ENCODE measurements at places on chromosomes 2 and 18.

GRCh38 chr2:188808947-188809355 lies 165.2 kb upstream of the COL3A1 start:
- no peaks in the 10 kb centered on the region for H3K27me3 ChIP-seq
- no peak overlapping the region for H3K27ac ChIP-seq
- no peaks in the 10 kb centered on the region for H3K4me1 ChIP-seq
- DNase-seq, result no peak

DNA sequence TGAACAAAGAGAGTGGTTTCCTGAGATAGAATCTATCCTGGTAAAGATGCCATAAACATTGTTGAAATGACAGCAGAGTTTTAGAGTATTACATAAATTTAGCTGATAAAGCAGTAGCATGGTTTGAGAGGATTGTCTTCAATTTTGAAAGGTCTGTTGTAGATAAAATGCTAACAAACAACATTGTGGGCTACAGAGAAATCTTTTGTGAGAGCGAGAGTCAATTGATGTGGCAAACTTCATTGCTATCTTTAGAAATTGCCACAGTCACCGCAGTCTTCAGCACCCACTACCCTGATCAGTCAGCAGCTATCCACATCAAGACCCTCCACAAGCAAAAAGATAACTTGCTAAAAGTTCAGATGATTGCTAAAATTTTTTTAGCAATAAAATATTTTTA lies 17.5 kb downstream of the VRK2 start:
- H3K4me1 ChIP-seq, result peaks cover 29% of the 10 kb centered on the region
- H3K36me3 ChIP-seq, result peaks cover 2% of the 10 kb centered on the region
- no peak for DNase-seq
- no peaks in the 10 kb centered on the region for H3K27me3 ChIP-seq
- H3K27ac ChIP-seq, result no peak overlapping the region

GRCh38 chr2:241257419-241258032 lies 57.9 kb downstream of the HDLBP start:
- no peak for DNase-seq
- no peaks in the 10 kb centered on the region for H3K27me3 ChIP-seq
- peaks cover 40% of the 10 kb centered on the region for H3K36me3 ChIP-seq
- no peak overlapping the region for H3K4me3 ChIP-seq
- H3K27ac ChIP-seq, result peak overlapping the region; percentile 58

- H3K36me3 ChIP-seq, result no peaks in the 10 kb centered on the region
- no peak overlapping the region for H3K4me3 ChIP-seq
- no peaks in the 10 kb centered on the region for H3K27me3 ChIP-seq
- DNase-seq, result no peak
Observed at GRCh38 chr2:168541858-168542257, 85.8 kb downstream of the CERS6 start.

DNA sequence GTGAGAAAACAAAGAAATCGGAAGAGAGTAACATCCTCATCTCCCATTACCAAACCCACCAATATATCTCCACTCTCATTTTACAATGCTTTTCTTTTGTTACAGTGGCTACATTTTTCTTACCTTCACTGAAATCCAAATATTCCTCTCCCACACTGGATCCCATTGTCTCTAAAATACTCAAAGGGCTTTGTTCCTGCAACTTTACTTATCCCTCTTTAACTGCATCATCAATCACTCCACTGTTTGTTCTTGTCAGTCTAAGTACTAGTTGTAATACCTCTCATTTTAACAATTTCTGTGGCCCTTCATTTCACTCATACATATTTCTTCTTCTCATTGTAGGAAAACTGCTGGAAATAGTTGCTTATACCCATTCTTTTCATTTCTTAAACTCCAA lies 464.2 kb upstream of the PIK3C3 start:
- no peak for DNase-seq
- H3K4me1 ChIP-seq, result no peaks in the 10 kb centered on the region
- no peak overlapping the region for H3K27ac ChIP-seq

DNA sequence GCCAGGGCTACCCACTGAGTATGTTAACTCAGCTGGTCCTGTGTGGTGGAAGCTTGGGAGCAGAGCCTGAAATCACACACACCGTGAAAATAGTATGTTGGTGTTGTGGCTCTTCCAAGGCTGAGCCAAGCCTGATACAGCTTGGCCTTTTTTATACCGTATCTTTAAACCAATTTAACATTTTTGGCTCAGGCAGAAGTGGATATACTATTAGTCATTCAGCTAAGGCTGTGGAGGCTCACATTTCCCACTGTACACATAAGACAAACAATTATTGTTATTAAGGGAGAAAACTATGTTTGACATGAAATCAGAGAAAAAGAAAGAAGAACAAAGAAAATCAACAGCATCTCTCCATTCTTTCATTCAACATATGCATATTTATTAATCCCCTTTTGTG lies 159.0 kb downstream of the BCL11A start:
- no peak overlapping the region for H3K4me3 ChIP-seq
- no peak overlapping the region for H3K27ac ChIP-seq
- no peak for DNase-seq
- H3K4me1 ChIP-seq, result no peaks in the 10 kb centered on the region
- H3K36me3 ChIP-seq, result no peaks in the 10 kb centered on the region

GRCh38 chr2:201127152-201127511 lies 11.2 kb downstream of the CFLAR start:
- H3K36me3 ChIP-seq, result peaks cover 58% of the 10 kb centered on the region
- H3K4me3 ChIP-seq, result peak overlapping the region; percentile 89
- H3K27ac ChIP-seq, result peak overlapping the region; percentile 99
- DNase-seq, result no peak
- H3K4me1 ChIP-seq, result peaks cover 84% of the 10 kb centered on the region

DNA sequence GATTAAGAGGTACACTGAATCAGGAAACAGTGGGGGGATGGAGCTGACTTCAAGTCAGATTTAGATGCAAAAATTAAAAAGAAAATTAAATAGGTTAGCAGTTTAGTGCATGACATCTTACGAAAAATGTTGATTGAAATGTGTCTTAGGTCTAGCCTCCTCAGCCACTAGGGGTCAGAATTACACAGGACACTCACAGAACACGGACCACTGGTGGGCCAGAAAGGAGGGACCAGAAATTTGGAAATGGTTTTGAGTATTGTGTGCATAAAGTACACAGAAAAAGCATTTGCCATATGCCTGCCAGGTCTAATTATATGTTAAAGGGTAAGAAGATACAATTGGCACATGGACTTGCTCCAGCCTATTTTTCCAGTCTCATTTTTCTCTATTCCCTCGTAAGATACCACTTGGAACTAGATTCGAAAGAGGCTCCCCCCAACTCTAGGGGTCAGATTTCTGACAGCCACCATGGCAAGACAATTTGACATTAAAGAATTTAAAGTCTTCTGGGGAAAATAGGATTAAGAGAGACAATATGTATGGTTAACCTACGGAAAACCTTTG lies 550.2 kb upstream of the SETBP1 start:
- H3K27ac ChIP-seq, result no peak overlapping the region
- H3K27me3 ChIP-seq, result no peaks in the 10 kb centered on the region
- no peak for DNase-seq
- no peak overlapping the region for H3K4me3 ChIP-seq

GRCh38 chr18:60163622-60164021 lies 209.0 kb downstream of the MC4R start:
- H3K36me3 ChIP-seq, result no peaks in the 10 kb centered on the region
- no peak for DNase-seq
- H3K4me3 ChIP-seq, result no peak overlapping the region

- no peak overlapping the region for H3K27ac ChIP-seq
- peaks cover 30% of the 10 kb centered on the region for H3K27me3 ChIP-seq
- H3K4me1 ChIP-seq, result no peaks in the 10 kb centered on the region
Observed at GRCh38 chr2:85266146-85267041, 61.4 kb downstream of the TGOLN2 start.

DNA sequence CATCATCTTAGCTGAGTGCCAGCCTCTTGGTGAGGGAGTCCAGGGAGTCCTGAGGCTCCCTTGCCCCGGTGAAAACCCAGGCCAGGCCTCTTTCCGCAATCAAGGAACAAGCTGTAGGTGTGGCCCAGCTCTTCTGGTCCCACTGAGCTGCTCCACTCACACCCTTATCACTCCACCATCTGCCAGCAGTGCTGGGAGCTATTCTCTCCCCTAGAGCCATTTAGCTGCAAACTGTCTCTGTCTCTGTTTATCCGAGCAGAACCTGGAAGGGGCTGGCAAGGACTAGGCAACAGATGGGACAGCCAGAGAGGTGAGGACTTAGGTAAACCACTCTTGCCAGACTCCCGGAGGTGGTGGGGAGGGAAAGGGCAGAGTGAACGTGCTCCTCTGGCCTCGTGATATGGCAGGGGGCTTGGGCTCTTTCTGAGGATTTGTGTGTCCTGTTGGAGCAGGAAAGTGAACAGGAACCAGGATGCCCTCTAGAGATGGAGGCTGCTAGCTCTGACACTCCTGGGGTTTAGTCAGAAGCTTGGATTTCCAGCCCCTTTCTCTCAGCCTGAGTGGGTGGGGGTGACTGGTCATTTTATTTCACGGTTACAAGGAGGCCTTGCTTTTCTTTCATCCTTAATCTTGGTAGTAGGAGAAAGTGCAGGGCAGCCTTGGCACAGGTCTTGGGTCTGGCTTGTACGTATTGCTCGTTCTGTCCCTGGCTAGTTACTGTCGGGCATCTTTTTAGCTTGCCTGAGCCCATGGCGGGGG lies 19.6 kb downstream of the B3GNT2 start:
- H3K4me3 ChIP-seq, result peak overlapping the region; percentile 39
- H3K27me3 ChIP-seq, result no peaks in the 10 kb centered on the region
- peaks cover 25% of the 10 kb centered on the region for H3K36me3 ChIP-seq

- H3K27me3 ChIP-seq, result peaks cover 10% of the 10 kb centered on the region
- H3K27ac ChIP-seq, result no peak overlapping the region
- H3K36me3 ChIP-seq, result no peaks in the 10 kb centered on the region
- DNase-seq, result no peak
Observed at GRCh38 chr18:32362484-32362883, 108.2 kb downstream of the GAREM1 start.

- H3K4me1 ChIP-seq, result peaks cover 75% of the 10 kb centered on the region
- peak overlapping the region; percentile 82 for H3K4me3 ChIP-seq
- no peak for DNase-seq
- H3K27me3 ChIP-seq, result no peaks in the 10 kb centered on the region
Observed at GRCh38 chr2:96163768-96164429, 18.7 kb upstream of the DUSP2 start.

GRCh38 chr18:48742706-48743475 lies 204.1 kb downstream of the CTIF start:
- DNase-seq, result no peak
- no peak overlapping the region for H3K27ac ChIP-seq
- no peaks in the 10 kb centered on the region for H3K27me3 ChIP-seq
- H3K36me3 ChIP-seq, result no peaks in the 10 kb centered on the region
